Activated CD8-positive, alpha-beta memory T cell treated with anti-CD3 and anti-CD28 coated beads for 24 hours (primary cell): ENCODE measurements at places on chromosomes 3 and 15.

GRCh38 chr15:75131269-75131643, 70.4 kb upstream of the C15orf39 start:
- DNase-seq = no peak

GRCh38 chr3:147962408-147963164, 553.4 kb downstream of the ZIC1 start:
- no peak for DNase-seq

DNA sequence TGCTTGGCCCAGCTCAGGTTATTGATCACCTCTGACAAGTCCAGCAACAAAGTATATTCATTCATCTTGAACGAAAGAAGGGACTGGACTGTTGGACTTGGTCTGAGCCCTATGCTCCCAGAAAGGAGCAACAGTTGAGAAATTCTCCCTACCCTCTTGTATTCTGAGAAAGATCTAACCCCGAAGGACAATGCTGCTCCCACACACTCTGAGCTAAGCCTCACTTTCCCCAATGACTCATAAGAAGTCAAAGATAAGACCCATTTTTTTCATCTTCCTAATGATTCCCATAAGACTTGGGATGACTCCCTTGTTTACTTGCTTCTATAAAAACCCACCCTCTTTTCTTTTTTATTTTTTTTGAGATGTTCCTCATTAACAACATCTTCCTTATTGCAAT, 549.4 kb upstream of the MDFIC2 start:
- DNase-seq = no peak

GRCh38 chr3:108175352-108175751, 46.9 kb downstream of the IFT57 start:
- DNase-seq = no peak

DNA sequence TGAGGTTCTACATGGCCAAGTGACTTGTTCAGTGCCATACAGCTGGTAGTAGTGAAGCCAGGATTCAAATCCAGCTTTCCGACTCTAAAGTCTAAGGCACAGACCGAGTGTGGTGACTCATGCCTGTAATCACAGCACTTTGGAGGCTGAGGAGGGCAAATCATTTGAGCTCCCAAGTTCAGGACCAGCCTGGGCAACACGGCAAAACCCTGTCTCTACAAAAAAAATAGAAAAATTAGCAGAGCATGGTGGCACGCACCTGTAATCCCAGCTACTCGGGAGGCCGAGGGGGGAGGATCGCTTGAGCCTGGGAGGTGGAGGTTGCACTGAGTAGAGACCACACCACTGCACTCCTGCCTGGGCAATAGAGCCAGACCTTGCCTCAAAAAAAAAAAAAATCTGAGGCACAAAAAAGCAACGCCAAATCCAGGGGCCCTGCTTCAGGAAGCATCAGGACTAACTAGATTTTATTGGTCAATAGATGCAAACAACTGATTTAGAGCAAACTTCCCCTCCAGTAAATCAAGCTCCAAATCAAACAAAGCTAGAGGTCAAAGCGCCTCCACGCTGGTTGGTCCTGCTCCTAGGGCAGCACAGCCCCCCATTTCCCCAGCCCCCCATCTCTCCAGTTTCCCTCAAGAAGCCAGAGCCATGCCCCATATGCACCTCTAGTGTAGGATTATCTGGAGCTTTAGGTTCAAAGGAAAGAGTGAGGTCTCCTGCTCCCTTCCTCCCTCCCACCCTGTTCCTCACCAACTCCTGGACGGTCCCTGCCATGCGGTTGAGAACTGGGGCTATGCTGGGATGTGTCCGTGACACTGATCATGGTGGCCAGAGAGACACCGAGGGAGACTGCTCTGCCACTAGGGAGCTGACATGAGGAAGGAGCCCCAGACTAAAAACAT, 2.9 kb upstream of the TNK2 start:
- no peak for DNase-seq

GRCh38 chr3:152511904-152512303, 243.2 kb downstream of the MBNL1 start:
- DNase-seq = no peak

GRCh38 chr3:52891615-52892081, 5.7 kb downstream of the STIMATE start:
- DNase-seq = no peak

- DNase-seq = no peak
These were observed 38.6 kb downstream of the UMPS start for GRCh38 chr3:124768812-124769211.

- no peak for DNase-seq
These were observed 9.9 kb downstream of the AP3B2 start for GRCh38 chr15:82699726-82700125.
